NCI-H1105 (cell line): ENCODE measurements at places on chromosomes 7 and 10.

GRCh38 chr10:1465993-1466764, 271.1 kb downstream of the ADARB2 start:
- DNase-seq = no peak

DNA sequence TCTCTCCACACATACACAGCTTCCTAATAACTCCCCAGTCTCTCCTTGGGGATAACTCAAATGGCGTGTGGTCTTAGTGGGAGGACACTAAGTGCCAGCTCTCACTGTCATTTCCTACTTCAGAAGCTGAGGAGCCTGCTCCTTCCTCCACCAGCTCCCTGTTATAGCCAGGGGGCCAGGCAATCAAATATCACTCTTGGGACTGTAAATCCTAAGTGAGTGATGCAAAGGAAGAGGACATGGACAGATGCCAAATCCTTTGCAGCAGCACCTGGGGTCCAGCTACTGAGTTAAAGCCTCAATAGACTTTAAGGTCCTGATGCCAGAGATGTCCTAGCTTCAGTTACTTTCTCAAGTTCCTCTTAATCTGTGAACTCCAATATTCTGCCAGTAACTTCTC, 34.1 kb downstream of the SEM1 start:
- DNase-seq = peak; percentile 53

DNA sequence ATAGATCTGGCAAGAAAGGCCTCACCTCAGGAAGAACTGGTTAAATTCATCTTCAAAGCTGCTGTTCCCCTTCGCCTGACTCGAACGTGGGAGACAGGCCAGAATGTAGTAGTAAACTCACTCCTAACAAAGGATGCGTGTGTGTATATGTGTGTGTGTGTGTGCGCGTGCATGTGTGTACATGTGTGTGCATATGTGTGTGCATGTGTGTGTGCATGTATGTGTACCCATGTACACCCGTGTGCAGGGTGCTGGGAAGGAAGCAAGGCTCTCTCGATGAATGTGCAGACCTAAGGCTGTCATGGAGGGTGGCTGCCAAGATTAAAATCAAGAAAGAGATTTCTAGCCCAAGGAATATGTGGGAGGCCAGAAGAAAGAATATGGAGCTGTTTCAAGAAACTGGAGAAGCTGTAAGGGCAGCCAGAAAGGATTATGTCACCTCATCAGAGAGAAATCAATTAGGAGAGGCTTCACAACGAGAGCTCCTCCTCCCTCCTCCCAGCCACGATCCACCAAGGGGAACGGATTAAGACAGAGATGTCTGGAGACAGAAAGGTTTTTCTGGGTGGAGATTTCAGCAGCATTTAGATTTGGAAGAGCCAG, 34.0 kb upstream of the LBX1 start:
- DNase-seq = no peak

- no peak for DNase-seq
Measured at GRCh38 chr10:131569851-131570715, 258.6 kb upstream of the TCERG1L start.

DNA sequence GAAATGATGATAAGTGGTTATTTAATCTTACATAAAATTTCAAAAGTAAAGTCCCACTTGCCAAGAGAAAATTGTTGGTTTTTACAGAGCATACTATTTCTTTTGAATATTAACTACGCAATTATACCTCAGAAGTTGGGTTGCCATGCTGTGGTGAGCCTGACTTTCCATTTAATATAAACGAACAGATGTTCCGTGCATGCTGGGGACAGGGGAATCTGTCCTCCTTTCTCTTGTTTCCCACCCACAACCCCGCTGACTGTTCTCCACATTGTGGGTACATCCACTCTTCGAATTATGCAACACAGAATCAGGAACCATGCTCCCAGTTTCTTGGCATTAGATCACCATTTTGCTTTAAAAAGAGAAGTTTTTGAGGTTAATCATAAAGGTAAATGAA, 29.2 kb upstream of the RTKN2 start:
- no peak for DNase-seq

DNA sequence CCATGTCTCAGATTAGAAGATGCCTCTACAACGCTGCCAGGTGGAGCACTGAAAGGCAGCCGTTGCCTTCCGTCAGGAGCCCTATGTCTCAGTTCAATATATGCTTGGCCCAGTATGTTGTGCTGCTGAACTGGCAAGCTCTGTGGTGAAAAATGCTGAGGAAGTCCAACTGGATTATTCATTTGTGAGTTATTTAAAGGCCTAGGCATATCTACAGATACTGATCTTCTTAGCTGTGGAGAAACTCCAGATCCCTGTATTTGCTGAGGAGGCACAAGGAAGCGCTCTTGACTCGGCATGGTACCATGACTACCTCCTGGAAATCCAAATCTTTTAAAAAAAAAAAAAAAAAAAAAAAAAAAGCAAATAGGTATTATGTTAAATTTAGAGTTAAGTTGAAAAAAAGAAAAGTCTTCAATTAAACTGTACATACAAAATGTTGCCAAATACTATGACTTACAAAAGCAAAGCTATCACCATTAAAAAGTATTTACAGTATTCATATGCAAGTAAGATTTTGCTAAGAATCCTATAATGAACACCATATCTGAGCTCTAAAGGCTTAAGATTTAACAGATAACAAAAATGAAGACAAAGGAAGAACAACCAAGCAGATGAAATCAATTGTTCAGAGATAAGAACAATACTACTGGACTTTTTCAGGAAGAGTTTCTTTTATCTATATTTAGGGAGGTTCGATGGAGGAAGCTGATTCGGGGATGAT, 152.4 kb downstream of the GALNT11 start:
- no peak for DNase-seq

GRCh38 chr10:118332948-118333710, 9.0 kb downstream of the FAM204A start:
- DNase-seq = peak; percentile 64

DNA sequence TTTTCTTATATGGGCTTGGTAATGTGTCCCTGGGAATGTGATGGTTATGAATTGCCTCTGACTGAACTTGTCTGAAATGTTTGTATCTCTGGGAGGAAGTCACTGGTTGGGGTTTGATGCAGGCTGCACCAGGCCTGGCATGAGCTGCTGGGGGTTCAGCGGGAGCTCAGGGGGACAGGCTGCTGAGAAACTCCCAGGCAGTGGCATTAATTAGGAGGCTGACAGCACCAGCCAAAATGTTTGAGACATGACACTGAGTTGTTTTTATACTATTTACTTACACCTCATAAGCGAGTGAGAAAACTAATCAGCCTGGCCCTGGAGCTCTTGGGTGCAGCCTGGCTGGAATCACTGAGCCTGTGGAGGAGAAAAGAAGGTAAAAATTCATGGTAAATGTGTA, 124.1 kb upstream of the SORCS3 start:
- no peak for DNase-seq

DNA sequence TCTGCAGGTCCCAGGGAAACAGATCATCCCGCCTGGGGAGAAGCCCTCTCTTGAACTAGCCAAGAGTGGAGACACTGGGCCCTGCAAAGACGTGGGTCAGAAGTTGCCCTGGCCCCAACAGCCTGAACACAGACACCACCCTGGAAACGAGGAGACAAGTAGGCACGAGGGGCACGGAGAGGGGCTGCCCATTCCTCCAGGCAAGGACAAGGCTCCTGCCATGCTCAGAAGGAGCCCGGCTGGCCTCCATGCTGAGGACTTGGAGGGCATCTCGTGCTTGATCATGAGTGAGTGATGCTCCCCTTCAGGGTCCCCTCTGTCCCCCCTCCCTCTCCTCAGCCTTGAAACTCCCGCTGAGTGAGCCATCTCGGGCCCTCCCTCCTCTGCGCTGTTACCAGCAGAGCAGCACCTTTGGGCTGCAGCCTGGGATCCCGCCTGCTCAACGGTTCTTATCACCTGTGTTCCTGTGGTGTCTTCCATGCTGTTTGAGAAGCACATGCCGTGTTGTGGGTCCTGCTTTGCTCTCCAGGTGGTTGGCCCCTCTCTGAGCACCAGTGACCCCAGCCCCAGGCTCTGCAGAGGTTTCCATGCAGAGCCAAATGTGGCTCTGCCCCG, 544.3 kb downstream of the TCERG1L start:
- no peak for DNase-seq
